ENCODE measurements at places on chromosomes 7 and 10. TPM values are rescaled to one million over a fixed set of nuclear protein-coding genes. Genes with fewer than 3 reads are reported as not detected.

DNA sequence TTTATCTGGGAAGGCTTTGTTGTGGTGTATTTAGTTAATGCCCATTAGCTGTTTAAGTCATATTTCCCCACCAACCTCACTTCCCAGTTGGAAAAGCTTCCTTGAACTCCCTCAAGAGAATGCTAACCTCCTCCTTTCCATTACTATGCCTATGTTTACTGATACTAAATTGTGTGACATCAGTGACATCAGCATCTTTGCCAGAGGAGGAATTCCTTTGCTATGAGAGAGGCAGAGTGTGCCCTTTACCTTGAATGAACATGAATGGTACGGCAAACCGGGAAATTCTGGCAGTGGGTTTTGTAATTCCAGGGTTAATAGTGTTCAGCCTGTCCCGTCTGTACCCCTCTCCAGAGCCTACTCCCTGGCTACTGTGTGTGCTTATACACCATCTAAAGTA lies 22.1 kb upstream of the GLCCI1 start:
- no peak for DNase-seq
- H3K4me1 ChIP-seq: no peaks in the 10 kb centered on the region
- no peak overlapping the region for H3K27ac ChIP-seq
- H3K36me3 ChIP-seq: peaks cover 3% of the 10 kb centered on the region
- H3K27me3 ChIP-seq: no peaks in the 10 kb centered on the region

DNA sequence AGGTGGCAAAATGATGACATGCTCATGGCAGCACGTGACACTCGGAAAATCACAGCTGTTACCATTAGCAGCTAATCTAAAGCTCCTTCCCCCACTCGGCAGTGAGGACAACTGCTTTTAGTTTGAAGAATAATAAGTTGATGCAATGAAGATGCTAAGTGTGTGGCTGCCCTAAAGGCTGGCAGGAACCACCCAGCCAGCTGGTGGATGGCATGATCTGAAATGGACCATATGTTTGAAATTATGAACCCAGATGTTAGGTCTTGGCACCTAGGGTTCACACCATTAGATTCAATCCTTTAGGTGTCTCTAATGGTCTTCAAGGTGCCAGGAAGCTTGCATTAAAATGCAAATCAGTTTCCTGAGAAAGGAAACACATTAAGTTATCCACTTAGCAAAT lies 230.1 kb downstream of the WDR11 start:
- H3K36me3 ChIP-seq: no peaks in the 10 kb centered on the region
- no peak overlapping the region for H3K4me3 ChIP-seq
- H3K4me1 ChIP-seq: peaks cover 26% of the 10 kb centered on the region

DNA sequence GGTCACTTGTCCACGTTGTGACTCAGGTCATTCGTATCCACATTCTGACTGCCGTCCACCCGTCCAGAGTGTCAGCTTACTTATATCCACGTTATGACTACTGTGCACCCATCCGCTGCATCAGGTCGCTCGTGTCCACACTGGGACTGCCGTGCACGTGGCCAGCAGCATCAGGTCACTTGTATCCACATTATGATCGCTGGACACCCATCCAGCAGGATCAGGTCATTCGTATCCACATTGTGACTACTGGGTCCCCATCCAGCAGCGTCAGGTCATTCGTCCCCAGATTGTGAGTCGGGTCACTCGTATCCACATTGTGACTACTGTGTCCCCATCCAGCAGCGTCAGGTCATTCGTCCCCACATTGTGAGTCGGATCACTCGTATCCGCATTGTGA lies 47.3 kb upstream of the SUN1 start:
- no peaks in the 10 kb centered on the region for H3K27me3 ChIP-seq
- H3K36me3 ChIP-seq: peaks cover 18% of the 10 kb centered on the region
- no peak overlapping the region for H3K27ac ChIP-seq
- H3K4me1 ChIP-seq: peaks cover 28% of the 10 kb centered on the region

DNA sequence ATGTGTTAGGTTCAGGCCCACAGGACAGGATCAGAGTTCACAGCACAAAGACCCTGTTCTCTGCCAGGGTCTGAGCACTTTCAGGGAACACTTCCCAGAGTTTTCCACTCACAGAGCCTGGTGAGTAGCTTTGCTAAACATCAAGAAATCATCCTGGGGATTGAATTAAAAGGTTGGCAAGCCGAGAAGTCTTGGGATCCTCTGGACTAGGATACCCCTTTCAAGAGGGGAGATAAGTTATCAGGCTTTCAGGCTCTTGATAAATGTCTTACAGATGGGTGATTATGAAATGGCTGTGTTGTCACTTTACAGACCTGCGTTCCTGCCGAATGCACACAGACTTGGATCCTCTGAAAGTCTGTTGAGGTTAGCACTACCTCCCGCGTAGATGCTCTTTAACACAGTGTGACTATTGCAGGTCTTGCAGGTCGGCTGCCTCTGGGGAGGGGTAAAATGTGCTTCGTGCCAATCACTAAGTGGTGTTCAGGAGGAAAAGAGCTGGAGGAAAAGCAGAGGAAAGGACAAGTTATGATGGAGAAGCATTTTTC lies 473.5 kb upstream of the AKR1E2 start:
- no peak overlapping the region for H3K4me3 ChIP-seq
- H3K4me1 ChIP-seq: peaks cover 38% of the 10 kb centered on the region
- H3K36me3 ChIP-seq: no peaks in the 10 kb centered on the region
- no peaks in the 10 kb centered on the region for H3K27me3 ChIP-seq
- no peak overlapping the region for H3K27ac ChIP-seq

DNA sequence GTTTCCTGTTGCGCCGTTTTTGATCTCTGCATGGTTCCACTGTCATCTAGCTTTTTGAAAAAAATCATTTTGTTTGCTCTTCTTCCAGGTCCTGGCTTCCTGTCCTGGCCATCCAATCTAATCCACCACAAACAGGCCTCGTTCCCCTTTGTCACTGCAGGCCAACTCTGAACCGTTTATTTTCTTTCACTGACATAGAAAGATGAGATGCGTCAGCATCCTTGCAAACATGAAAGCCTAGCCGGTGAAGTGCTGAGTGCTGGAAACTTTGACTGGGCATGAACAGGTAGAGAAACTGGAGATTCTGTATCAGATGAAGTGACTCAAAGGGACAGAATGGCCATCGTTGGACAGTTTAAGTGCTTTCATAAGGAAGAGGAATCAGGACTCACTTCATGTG lies 1247.8 kb downstream of the TYW1 start:
- DNase-seq: no peak
- no peak overlapping the region for H3K4me3 ChIP-seq
- H3K27ac ChIP-seq: no peak overlapping the region
- H3K36me3 ChIP-seq: no peaks in the 10 kb centered on the region
- H3K27me3 ChIP-seq: no peaks in the 10 kb centered on the region

DNA sequence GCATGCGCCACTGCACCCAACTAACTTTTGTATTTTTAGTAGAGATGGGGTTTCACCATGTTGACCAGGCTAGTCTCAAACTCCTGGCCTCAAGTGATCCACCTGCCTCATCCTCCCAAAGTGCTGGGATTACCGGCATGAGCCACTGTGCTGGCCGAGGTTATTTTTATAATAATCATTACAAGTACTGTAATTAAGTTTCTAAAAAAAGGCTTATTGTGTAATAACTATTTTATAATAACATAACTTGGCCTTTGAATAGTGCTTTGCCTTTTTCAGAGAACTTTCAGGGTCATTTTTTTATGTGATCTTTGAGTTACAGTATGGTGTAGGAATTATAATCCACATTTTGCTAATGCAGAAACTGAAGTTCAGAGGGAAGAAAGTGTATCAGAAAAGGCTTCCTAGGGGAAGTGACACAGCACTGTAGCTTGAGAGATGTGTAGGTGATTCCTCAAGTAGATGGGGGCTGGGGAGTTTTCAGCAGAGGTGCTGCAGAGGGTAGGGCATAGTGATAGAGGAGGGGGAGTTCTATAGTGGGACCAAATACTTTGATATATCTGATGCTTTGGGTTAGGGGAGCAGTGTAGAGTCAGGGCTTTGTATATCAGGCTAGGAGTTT lies 9.2 kb upstream of the SYPL1 start:
- DNase-seq: no peak
- no peak overlapping the region for H3K4me3 ChIP-seq
- H3K4me1 ChIP-seq: peaks cover 4% of the 10 kb centered on the region
- no peaks in the 10 kb centered on the region for H3K27me3 ChIP-seq

- H3K36me3 ChIP-seq: no peaks in the 10 kb centered on the region
- no peaks in the 10 kb centered on the region for H3K4me1 ChIP-seq
- H3K27me3 ChIP-seq: peaks cover 6% of the 10 kb centered on the region
- H3K4me3 ChIP-seq: no peak overlapping the region
Observed at GRCh38 chr7:18213652-18214051, 186.0 kb upstream of the PRPS1L1 start.

DNA sequence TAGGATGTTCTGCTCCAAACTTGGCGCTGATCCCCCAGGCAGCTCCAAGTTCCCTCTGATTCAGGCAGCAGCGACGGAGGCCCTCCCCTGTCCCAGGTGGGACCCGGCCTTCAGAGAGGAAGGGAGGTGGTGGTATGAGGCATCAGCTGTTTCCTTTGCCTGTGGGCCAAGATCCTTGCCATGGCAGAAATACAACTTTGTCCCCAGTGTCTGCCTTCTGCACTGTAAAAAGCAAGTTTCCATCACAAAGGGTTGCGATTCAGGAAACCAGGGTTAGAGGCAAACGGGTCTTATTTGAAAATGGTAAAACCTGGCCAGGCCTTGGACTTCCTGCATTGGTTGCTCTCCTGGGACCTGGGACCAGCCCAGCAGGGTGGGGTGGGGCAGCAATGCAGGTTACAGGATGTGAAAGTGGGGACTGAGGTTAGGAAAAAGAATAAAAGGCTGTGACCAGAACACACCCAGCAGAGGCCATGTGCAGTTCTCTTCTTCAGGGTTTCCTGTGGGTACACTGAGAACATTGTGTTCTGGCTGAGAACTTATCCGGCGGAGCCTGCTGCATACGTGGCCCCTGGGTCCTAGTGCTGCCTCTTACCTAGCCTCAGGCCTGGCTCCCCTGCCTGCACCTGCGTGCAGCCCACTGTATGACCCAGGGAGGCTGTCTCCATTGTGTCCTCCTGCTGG lies 25.1 kb upstream of the DDIT4 start:
- peaks cover 71% of the 10 kb centered on the region for H3K4me1 ChIP-seq
- DNase-seq: no peak
- peak overlapping the region; percentile 98 for H3K27ac ChIP-seq
- H3K27me3 ChIP-seq: no peaks in the 10 kb centered on the region
- H3K36me3 ChIP-seq: no peaks in the 10 kb centered on the region

GRCh38 chr7:36286226-36286625 lies 103.4 kb upstream of the ANLN start:
- H3K27me3 ChIP-seq: peaks cover 3% of the 10 kb centered on the region
- H3K27ac ChIP-seq: no peak overlapping the region
- H3K4me1 ChIP-seq: peaks cover 10% of the 10 kb centered on the region
- DNase-seq: no peak

GRCh38 chr7:92732316-92733036 lies 103.9 kb downstream of the CDK6 start:
- peaks cover 10% of the 10 kb centered on the region for H3K36me3 ChIP-seq
- H3K27ac ChIP-seq: peak overlapping the region; percentile 44
- H3K27me3 ChIP-seq: no peaks in the 10 kb centered on the region

GRCh38 chr10:4057725-4058513 lies 272.9 kb upstream of the KLF6 start:
- H3K4me3 ChIP-seq: peak overlapping the region; percentile 2
- H3K36me3 ChIP-seq: no peaks in the 10 kb centered on the region
- no peak for DNase-seq

DNA sequence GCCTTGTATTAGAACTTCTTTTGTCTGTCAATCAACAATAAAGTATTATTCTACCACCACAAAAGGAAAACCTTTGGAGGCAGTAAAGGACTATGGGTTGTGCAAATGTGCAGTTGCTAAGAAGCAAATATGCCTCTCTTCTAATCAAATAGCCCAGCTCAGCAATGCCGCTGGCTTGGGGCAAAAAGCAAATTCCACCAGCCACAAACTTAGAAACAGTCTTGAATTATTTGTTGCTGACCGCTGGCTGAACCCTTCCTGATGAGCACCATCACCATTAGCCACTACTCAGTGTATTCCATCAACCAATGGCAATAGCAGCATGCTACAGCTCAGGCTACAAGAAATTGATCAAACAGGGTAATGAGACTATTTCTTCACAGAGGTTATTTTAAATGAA lies 51.0 kb downstream of the SKAP2 start:
- no peaks in the 10 kb centered on the region for H3K4me1 ChIP-seq
- H3K27ac ChIP-seq: no peak overlapping the region
- DNase-seq: no peak
- peaks cover 24% of the 10 kb centered on the region for H3K27me3 ChIP-seq
- no peaks in the 10 kb centered on the region for H3K36me3 ChIP-seq

DNA sequence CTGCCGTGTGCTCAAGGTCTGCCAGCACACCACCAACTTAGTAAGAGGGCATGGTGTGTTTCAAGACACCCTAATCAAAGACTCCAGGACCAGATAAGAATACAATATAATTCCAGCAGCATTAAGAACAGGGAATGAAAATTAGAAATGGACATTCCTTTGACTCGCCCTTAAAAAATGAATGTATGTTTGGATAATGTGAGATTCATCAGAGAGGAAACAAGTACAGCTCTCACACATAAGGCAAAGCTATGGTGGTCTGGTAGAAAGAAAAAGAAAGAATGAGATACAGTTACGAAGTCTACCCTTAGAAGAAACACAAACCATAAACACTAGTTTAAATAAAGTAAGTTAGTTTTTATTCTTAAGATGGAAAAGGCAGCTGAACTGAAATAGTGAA lies 174.8 kb upstream of the ANK3 start:
- peak overlapping the region; percentile 6 for H3K27ac ChIP-seq
- no peaks in the 10 kb centered on the region for H3K27me3 ChIP-seq

GRCh38 chr10:130686689-130687300 lies 550.6 kb downstream of the GLRX3 start:
- no peak for DNase-seq
- no peaks in the 10 kb centered on the region for H3K36me3 ChIP-seq
- no peaks in the 10 kb centered on the region for H3K4me1 ChIP-seq

DNA sequence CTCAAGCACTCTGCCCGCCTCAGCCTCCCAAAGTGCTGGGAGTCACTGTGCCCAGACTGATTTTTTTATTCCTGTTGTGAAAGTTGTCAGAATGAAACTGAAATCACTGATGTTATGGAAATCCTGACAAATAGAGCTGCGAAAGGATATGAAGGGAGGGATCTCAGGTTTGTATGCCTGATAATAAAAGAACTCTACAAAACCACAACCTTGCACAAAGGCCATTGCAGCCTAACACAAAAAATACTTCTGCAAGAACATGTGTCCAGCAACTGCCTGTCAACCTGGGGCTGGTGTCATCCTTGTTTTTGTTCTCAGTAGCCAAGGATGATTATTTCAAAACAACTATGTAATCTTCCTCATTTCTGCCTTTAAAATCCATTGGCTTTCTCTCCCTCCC lies 126.1 kb downstream of the NEBL start:
- no peaks in the 10 kb centered on the region for H3K36me3 ChIP-seq
- H3K4me3 ChIP-seq: no peak overlapping the region
- H3K27ac ChIP-seq: no peak overlapping the region
- H3K27me3 ChIP-seq: peaks cover 3% of the 10 kb centered on the region
- peaks cover 13% of the 10 kb centered on the region for H3K4me1 ChIP-seq

GRCh38 chr10:86489960-86490612 lies 31.5 kb downstream of the WAPL start:
- no peaks in the 10 kb centered on the region for H3K27me3 ChIP-seq
- no peak for DNase-seq
- H3K4me3 ChIP-seq: no peak overlapping the region
- H3K4me1 ChIP-seq: no peaks in the 10 kb centered on the region

The NYAP1 gene
- 0.89 TPM for total RNA-seq

The TMEM176A gene
- total RNA-seq: not detected

The VAX1 gene
- 3.2 TPM for total RNA-seq

The CALY gene
- 3.5 TPM for total RNA-seq

The IKZF1 gene
- total RNA-seq: not detected

The TMEM236 gene
- 0.08 TPM for total RNA-seq

The HKDC1 gene
- 0.19 TPM for total RNA-seq

The NSUN5 gene
- 16.8 TPM for total RNA-seq

The PON1 gene
- not detected for total RNA-seq

The KEL gene
- 1.5 TPM for total RNA-seq

Measured in osteocyte (in vitro differentiated cells).